ENCODE measurements at places on chromosomes 5 and 9.

DNA sequence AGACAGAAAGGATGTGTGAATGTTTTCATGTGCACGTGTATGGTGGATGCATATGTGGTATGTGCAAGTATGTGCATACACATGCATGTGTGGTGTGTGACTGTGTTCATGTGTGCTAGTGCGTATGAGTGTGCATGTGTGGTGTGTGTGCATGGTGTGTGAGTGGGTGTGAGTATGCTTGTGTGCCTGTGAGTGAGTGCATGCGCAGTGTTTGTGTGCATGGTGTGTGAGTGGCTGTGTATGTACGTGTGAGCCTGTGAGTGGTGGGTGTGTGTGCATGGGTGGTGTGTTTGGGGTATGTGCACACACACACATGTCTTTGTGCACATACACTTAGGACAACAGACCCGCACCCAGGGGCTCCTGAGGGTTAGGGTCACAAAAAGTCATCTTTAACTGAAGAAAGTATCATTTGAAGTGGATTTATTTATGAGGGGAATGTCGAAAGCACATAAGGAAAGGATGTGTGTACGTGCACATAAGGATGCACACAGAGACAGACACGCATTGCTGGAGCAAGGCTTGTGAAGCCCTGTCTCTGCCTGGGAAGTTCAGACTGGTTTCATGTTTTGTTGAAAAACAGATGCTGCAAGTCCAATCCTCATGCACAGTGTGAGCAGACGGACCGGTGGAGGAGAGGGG, 237.0 kb downstream of the SYK start:
- DNase-seq = no peak

DNA sequence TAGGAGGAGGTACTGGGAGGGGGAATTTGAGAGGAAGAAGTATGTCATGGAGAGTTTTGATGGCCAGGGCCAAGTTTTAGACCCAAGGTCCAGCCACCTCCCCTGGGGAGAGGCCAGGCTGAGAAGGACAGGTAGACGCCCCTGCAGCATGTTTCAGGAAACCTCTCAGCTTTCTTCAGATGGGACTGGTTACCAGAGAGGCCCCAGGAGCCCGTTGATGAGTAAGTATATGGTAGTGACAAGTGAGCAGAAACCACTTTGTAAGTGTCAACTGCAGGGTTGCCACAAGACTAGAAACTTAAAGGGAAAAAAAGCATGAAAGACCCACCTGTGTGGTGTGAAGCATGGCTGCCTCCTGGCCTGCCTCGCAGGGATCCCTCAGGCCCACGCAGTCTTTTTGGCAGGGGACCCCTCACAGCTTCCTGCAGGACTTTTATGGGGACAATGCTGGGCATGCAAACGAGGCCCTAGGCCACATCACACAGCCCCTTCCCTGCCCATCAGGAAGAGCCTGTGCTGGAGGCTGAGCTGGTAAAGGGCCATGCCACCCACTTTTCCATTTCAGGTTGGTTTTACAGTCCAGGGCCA, 255.9 kb downstream of the FSTL4 start:
- no peak for DNase-seq

- DNase-seq = no peak
These were observed 7.5 kb downstream of the ADAMTS13 start for GRCh38 chr9:133429641-133430161.

GRCh38 chr5:80206282-80206681, 49.6 kb downstream of the SERINC5 start:
- DNase-seq = no peak

GRCh38 chr9:37243588-37244345, 123.4 kb downstream of the ZCCHC7 start:
- no peak for DNase-seq

DNA sequence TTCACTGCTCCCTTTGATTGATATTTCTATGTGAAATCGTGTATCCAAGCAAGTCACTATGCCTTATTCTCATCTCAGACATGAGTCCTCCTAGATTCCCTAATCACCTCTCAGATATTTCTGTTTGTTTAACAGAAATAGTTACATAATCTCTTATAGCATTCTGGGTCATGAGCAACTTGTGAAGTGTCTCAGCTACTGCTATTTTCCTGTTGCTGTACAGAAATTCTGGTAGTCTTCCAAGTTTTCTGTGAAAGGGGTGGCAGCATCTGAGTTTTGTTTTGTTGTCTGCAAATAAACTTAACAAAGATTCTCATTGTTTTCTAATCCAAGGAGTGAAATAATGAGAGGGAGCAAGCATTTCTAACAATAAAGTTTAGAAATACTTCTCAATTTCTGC, 256.9 kb upstream of the ST8SIA4 start:
- DNase-seq = no peak

GRCh38 chr5:40401284-40402006, 278.3 kb upstream of the PTGER4 start:
- no peak for DNase-seq

DNA sequence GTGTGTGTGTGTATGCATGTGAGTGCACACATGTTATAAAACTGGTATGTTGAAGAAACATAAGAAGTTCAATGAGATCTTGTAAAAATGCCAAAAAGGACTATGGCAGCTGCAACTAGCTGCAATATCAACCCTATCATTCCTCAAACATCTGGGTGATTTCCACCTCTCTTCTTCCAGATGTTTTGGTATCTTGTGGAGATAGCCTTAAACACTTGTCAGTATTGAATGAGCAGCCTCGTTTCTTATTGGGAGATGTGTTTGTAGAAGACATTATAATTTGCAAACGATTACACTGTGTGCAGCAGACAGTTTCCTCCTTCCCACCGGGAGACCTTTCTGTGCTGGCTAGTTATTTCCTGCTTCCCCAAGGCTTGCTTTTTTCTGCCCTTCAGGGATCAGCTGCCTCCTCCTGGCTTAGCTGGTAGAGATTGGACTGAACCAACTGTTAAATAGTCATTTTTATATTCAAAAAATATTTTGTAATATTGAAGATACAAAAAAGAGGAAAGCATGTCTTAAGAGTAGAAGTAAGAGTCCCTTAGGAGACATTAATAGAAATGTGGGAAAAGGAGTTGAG, 168.4 kb upstream of the MPDZ start:
- no peak for DNase-seq

DNA sequence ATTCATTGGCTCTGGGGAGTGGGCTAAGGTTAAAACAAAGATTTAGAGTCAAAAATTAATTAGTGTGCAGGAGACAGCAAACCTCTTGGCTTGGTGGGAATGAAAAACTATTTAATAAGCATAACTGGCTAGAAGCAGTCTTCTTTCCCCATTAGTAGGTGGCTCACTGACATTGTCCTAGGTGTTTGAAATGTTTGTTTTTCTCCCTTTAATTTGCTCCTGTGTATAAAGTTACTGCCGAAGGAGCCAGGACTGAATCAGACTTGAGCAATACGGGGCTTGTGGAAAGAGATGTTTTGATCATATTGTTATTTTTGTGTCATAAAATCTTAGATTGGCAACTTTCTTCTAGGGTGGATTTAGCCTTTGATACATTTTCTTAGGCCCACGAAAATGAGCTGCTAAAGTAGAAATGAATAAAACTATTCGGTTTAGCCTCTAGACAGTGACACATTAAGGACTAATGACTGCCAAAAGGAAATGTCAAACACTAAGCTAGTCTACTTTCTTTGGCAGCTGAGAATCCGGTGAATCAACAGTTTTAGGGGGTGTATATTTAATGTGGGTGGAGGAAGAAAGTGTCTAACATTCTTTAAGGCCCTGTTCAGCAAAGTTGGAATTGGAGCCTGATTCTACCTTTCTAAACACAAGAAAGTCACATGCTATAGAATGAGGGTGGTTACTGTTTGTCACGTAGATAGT, 30.2 kb downstream of the LRRTM2 start:
- DNase-seq = no peak

GRCh38 chr9:83637389-83637788, 14.4 kb downstream of the IDNK start:
- DNase-seq = no peak

DNA sequence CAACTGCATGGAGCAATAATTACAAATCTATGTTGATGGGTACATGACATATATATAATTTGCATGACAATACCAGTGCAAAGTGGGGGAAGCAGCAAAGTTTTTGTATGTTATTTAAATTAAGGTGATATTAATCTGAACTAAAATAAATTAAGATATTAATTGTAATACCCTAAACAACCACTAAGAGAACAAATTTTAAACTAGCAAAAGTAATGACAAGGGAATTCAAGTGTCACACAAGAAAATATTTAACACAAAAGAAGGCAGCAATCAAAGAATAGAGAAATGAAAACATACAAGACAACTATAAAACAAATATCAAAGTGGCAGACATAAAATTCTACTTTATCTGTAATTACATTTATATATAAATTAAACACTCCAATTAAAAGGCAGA, 2003.4 kb downstream of the MAT2B start:
- DNase-seq = no peak

GRCh38 chr5:36402512-36402906, 100.8 kb upstream of the RANBP3L start:
- no peak for DNase-seq

DNA sequence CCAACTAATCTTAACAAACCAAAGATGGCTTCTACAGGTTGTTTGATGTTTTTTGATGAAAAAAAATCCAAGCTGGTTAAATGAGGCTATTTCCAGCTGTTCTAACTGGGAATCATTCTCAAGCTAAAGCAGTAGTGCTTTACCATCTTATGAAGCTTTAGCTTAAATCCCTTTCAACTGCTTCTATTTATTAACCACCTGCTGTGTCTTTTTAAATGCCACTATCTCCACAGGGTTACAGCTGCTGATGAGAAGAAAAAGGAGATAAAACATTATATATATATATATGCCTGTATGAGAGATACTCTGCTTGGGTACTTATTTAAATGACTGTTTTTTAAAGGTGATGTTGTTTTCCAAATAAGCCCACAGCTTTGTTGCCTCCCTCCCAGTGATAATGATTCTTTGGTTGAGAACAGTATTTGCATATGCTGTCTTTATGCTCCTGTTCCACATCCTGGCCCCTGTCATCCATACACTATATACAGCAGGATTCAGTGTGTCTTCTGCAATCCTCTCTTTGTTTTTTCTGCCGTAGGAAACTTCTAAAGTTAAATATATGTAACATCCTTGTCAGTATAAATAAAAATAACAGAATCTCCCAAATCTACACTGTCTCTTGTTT, 164.0 kb downstream of the PAM start:
- no peak for DNase-seq

- no peak for DNase-seq
These were observed 74.5 kb downstream of the FBXO38 start for GRCh38 chr5:148458036-148458888.

- DNase-seq = no peak
These were observed 315.5 kb downstream of the SLIT3 start for GRCh38 chr5:168985454-168985853.

- no peak for DNase-seq
These were observed 43.9 kb downstream of the FYB1 start for GRCh38 chr5:39175273-39175955.

- DNase-seq = no peak
These were observed 81.2 kb upstream of the NIPBL start for GRCh38 chr5:36795366-36795765.

GRCh38 chr9:20065796-20066700, 277.2 kb upstream of the SLC24A2 start:
- DNase-seq = no peak

GRCh38 chr5:168683247-168683926, 104.2 kb upstream of the PANK3 start:
- no peak for DNase-seq

DNA sequence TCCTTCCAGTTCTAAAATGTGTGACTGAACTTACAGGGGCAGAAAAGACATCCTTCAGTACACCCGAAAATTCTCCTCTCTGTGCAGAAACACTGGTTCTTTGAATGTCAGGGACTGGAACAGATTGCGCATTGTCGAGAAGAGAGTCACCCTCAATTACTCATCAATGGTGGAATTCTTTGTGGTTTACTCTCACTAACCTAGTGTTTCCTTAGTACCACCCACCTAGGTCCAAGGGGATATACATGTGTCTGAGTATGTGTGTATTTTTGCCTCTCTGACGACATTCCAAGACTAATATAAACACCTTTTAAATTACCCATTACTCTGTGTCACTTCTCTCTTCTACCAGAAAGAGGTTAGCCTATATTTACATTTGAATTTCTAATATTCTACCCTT, 660.8 kb downstream of the TLE1 start:
- no peak for DNase-seq

- DNase-seq = no peak
These were observed 92.9 kb downstream of the TNC start for GRCh38 chr9:115024925-115025535.

- DNase-seq = no peak
These were observed 404.6 kb downstream of the DMRT2 start for GRCh38 chr9:1454616-1455347.
